T47D (cell line): ENCODE measurements at places on chromosomes 4 and X.

DNA sequence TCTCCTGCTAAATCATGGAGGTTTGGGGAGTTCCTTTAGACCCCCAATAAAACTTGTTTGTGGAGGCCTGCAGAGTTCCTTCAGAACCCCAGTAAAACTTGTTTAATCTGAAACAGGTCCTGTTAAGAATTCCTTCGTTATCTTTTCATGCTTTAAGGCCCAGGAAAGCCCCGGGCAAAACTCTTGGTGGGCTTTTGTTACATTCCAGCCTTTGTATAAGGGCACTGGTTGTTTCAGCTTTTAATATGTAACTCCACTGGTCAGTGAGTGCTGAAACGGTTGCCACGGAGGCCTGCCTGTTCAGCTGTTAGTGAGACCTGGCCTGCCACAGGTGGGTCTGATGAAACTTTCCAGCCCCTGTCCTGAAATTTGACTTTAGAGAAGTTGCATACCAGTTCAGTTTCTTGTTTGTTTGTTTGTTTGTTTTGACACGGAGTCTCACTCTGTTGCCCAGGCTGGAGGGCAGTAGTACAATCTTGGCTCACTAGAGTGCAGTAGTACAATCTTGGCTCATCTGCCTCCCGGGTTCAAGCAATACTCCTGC, 12.4 kb upstream of the DHRSX start:
- no peak for DNase-seq

DNA sequence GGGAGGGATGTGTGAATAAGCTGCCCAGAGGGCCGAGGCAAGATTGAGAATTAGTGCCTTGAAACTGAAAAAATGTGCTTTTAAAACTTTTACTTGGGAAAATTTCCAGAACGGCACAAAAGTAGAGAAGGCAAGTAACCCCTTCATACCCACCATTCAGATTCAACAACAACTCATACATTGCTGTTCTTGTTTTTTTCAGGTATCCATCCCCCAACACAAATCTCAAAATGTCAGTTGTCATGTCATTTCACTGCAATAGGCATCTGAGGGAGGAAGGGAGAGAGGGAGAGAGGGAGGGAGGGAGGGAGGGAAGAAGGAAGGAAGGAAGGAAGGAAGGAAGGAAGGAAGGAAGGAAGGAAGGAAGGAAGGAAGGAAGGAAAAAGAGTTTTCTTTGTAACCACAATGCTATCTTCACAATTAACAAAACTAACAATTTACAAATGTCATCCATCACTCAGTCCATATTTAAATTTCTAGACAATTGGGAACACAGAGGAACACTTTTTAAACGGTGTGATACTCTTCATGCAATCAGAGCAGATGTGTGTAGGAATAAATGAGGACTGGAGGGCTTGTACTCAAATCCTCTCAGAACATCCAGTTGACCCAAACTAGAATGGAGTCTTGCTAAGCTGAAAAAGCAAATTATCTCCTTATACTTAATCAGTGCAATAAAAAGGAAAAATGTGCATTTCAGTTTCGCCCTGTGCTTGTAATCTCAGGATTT, 54.8 kb upstream of the ADGRG2 start:
- DNase-seq = no peak

DNA sequence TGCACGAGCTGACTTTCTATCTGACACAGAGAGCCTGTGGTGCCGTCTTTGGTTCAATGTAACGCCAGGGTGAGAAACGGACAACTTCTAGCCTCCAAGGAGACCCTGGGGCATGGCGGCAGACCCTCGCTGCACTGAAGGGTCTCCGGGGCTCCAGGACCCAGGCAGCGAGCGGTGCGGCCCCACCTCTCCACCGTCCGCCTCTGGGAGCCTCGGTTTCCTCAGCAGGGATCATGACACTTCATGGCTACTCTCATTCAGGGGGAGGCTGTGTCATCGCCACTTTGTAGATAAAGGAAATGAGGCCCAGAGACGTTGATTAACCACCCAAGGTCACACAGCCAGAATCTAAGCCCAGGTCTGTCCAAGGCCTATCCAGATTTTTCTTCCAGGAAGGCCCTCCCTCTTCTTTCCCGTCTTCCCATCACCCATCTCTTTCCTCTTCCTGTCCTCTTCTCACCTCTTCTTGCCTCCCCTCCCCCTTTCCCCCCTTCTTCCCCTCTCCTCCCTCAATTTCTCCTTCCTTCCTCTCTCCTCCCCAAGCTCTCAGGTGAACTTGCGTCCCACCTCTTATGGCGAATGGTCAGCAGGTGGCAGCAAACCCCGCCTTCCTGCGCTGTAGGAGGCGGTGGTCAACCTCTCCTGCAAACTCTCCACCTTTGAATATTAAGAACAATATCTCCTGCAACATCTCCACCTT, 69.3 kb upstream of the HMX1 start:
- peak; percentile 55 for DNase-seq

DNA sequence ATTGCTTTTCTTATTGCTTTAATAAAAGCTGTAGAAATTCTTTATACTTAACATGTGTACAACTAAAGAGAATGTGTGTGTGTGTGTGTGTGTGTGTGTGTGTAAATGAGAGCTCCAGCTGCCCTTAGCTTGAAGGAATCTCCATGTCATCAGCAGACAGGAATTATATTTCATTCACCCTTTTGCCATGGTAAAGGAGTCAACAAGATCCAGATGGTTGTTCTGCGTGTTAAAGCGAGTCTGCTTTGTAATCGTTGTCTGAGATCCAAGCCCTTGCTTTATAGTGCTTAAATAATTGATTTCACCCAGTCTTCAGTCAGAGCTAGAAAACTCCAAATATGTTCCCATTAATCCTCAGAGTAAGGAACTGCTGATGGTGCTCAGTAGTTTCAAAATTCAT, 285.5 kb downstream of the PDGFC start:
- DNase-seq = no peak

DNA sequence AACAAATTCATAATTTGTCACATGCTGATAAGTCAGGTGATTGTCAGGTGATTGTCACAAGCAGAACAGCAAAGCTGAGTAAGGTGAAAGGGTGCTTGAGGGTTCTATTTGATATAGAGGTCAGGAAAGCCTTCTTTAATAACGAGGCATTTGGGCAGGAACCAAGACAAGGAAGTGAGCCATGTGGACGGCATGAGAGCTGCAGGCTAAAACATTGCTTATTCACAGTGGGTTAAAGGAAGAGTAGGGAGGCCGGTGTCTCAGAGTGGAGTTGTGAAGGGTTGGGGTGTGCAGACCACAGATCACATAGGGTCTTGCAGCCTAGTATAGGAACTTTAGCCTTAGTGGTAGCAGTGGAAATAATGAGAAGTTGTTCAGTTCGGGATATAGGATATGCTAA, 31.3 kb upstream of the CYP2U1 start:
- DNase-seq = no peak

- DNase-seq = no peak
Measured at GRCh38 chr4:17272154-17272553, 239.7 kb downstream of the QDPR start.

DNA sequence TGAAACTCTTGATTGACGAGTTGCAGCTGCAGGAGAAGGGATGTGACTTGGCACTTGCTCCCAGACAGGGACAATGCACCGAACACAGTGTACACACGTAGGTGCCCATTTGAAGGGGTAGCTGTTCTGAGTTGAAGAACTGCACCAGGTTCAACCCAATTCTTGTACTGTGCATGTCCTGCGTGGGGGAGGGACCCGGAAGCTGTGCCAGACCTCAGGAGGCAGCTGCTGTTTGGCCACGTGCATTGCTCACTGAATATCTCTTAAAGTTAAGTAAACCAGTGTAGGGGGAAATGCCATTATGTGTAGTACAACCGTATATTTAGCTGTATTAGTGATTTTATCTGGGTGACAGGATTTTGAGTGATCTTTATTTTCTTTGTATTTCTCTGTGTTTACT, 12.0 kb upstream of the RBBP7 start:
- DNase-seq = peak; percentile 76

- no peak for DNase-seq
Measured at GRCh38 chr4:72629540-72629939, 60.5 kb upstream of the ADAMTS3 start.

DNA sequence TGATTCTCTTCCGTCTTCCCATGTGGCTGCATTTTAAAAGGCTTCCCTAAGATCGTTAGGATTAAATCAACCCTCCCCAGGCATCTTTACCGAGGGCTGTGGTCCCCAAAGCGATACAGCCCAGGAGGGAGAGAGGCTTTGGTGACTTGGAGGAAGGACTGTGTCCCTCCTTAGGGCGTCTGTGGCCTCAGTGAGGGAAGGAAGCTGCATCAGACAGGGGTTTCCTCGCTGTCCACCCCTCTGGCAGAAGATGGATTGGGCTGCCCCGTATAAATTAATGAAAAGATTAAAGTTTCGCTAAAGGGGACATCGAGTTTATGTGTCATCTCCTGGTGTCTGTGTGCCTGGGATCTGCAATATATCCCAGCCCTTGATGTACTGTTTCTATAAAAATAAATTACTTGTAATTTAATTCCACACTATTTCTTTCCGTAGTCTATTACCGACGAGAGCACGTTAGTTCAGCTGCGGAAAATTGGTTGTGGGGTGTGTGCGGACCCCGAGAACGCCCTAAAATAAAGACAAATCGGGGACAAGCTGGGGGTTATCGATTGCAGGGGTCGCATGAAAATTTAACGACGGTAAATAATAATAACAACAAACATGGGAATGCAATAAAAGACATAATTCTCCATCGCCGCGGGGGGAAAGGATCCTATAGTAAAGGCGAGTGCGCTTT, 6.5 kb downstream of the SHOX start:
- no peak for DNase-seq

GRCh38 chr4:179465131-179465797, 2023.0 kb upstream of the AGA start:
- DNase-seq = no peak

- DNase-seq = no peak
Measured at GRCh38 chr4:36128689-36129088, 115.6 kb downstream of the ARAP2 start.

DNA sequence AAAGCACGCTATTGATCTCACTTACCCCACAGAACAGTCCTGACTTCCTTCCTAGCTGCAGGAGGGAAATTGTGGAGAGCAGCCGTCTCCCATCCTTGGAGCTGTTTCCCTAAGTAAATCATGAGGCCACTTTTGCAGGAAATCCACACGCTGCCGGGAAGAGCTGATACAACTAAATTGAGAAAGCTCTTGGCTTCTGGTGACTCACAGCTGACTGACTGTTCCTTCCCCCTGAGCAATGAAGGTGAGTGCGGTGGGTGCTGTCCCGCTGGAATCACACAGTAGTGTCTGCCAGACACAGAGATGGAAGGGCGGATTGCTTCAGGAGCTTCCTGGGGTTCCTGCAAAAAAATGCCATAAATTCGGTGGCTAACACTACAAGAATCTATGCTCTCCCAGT, 268.9 kb downstream of the ASMT start:
- DNase-seq = no peak

DNA sequence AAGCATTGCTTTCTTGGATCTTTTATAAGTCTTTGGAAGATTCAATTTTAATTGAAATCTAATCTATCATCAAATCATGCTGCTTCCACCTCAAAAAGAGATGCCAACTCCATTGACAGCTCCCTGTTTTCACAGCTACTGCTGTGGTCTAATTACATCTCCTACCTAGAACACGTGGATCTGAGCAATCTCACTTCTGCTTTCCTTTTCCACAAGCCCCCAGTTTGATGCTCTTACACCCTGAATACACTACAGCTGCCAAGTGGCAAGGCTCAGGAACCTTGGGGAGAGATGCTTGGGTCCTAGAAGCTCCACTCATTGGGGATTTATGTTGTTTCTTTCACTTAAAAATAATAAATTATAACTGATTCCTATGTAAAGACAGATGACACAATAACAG, 172.0 kb downstream of the CFAP299 start:
- DNase-seq = no peak

GRCh38 chr4:32684160-32684559, 1964.0 kb downstream of the PCDH7 start:
- no peak for DNase-seq

DNA sequence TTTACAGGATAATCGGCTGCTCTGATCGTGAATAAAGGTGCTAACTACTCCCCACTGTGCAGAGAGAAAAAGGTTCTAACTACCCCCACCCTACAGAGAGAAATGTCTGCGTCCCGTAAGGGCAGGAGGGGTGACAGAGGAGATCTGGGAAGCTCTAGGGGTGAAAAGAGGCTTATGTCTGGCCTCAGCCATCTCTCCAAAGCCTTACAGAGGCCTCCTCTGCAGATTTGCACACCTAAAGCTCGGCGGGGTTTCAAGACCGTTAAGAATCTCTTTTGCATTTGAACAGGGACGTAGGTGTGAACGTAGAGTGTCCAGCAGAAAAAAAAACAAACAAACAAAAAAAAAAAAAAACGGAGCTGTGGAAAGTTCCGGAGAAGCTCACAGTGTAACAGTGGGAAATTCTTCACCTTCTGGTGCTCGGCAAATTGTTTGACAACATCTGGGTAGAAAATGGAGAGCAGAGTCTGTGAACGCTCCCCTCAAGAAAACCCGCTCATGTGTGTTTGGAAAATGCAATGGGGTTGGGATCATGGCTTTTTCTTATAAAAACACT, 161.0 kb downstream of the SHOX start:
- no peak for DNase-seq

GRCh38 chr4:95050980-95051701, 293.4 kb downstream of the BMPR1B start:
- DNase-seq = peak; percentile 64

- no peak for DNase-seq
Measured at GRCh38 chrX:2502120-2502667, 1.4 kb upstream of the DHRSX start.

DNA sequence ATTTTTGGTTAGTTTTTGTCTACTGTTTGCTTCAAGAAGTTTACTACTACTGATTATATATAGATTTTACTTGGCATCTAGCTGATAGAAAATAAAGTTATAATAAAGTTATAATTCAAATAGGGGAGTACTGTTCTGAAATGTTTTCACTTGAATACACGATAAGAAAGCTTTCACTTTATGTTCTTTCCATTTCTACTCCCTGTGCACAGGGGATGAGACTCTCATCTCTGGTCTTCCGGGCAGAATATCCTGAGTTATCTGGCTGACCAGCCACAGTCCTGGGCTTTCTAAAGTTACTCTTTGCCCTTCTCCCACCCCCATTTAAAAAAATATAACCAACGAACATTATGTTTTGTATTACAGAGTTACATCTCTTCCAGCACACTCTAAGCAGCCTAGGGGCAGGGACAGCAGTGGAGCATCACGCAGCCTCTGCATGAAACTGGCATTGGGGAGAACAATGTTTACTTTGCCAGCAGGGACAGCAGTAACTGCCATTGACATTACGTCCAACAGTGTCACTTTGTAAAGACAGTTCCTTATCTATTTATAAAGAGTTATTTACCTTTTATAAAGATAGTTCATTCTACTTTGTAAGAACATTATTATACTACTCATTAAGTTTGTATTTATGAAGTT, 64.3 kb downstream of the METTL14 start:
- no peak for DNase-seq

- no peak for DNase-seq
Measured at GRCh38 chr4:11878241-11878640, 449.5 kb upstream of the HS3ST1 start.
